ENCODE measurements at places on chromosomes 3 and 15.

GRCh38 chr3:155435821-155436220 lies 142.3 kb upstream of the STRIT1 start:
- no peak for DNase-seq

DNA sequence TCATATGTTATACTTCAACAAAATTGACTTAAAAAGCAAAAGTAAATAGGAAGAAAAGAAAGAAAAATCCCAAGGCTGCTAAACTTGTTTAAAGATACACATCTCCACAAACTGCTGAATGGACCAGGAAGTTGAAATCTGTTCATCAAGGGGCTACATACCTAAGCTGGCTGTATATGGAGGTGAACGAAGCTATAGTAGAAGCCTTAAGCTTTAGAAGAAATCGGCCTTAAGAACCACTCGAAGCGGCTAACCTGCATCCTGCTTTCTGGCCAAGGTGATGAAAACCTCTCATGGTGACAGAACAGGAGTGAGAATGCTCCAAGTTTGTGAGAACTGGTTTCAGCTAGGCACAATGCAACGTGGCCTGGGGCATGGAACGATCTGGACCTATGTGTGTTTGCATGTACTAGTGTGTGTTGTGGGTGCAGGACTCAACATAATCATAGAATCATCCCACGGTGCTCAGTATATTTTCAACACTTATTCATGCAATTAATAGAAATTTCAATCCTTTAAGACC lies 31.3 kb upstream of the SPTBN5 start:
- DNase-seq: no peak

DNA sequence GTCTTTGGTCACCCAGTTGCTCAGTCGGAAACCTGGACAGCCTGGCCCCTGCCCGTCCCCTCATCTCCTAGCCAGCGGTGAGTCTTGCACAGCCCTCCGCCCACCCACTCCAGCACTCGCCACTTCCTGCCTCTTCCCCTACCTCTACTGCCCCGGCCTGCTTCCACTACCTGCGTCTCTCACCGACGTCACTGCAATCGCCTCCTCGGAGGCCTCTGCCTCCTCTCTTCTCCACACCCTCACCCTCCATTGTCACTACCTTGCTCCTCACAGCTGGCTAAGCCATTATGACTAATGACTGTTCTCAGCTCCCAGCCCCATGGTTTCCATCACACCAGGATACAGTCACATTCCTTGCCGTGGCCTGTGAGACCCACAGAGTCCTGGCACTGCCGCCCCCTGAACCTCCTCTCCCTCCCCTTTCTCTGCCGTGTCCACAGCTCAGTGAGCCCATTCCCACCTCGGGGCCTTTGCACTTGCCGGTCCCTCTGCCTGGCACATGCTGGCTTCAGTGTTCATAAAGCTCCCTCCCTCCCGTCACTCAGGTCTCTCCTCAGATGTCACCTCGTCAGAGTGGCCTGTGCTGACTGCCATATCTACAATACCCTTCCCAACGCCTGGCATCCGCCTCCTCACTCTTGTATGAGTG lies 104.8 kb downstream of the FBLN2 start:
- no peak for DNase-seq

DNA sequence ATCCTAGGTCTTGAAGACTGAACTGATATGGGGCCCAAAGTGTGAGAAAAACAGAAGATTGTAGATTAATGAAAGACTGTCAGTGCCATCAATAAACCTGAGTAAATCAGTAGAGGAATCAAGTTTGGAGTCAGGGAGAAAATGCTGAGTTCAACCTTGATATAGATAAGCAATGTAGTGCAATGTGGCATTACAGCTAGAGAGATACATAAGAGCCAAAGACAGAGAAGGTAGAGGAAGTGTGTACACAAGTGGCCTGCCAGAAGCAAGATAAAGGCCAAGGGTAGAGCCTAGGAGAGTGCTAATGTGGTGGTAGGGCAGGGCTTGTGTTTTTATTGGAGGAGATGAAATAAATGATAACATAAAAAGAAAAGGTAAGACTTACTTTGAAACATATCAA lies 26.0 kb upstream of the EID1 start:
- no peak for DNase-seq

DNA sequence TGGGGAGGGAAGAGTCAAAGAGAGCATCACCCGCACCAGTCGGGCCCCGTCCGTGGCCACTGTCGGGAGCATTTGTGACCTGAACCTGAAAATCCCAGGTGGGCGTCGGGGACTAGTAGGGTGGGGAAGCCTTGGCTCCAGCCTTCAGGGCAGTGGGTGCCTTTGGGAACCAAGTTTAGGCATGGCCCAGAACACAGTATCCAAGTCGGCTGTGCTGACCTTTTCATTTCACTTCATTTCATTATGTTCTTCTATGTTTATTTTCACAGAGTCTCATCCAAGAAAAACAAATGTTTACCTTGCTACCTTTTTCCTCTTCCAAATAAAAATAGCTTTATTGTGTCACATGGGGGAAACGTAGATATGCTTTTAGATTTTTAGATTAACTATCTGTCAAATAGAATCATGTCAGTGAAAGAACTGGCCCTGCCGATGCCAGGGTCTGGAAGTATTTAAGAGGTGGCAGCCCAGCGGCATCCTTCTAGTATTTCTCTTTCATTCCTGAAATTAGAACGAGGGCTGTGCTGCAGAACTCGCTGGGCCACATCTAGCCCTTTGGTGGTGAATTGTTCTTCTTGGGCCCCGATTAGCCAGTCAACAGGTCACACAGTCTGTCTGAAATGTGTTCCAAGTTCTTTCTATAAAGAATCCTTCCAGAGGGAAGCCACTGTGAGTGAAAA lies 60.5 kb downstream of the DNASE1L3 start:
- DNase-seq: no peak

DNA sequence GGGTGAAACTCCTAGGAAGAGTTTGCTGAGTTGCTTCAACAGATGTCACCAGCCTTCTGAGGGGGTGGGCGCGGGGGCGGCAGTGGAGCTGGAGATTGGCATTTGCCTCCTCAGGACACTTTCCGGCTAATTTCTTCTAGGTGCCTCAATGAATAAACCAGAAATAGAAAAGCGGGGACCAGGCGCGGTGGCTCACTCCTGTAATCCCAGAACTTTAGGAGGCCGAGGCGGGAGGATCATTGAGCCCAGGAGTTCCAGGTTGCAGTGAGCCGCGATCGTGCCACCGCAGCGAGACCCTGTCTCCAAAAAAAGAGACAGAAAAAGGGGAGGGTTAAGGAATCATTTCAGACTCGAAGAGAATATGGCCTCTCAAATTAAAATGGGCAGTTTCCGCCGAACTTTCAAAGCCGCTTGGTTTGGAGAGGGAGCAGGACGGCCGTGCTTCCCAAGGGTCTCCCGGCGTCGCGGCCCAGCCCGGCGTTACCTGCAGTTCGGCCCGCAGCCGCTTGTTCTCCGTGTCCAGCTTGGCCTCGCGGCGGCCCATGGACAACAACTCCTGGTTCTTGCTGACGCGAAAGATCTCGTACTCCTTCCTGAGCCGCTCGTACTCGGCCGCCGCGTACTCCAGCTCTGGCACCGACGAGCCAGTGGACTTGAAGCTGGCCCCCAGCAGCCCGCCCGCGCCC lies 587 bp downstream of the NPHP3 start:
- DNase-seq: peak; percentile 57

DNA sequence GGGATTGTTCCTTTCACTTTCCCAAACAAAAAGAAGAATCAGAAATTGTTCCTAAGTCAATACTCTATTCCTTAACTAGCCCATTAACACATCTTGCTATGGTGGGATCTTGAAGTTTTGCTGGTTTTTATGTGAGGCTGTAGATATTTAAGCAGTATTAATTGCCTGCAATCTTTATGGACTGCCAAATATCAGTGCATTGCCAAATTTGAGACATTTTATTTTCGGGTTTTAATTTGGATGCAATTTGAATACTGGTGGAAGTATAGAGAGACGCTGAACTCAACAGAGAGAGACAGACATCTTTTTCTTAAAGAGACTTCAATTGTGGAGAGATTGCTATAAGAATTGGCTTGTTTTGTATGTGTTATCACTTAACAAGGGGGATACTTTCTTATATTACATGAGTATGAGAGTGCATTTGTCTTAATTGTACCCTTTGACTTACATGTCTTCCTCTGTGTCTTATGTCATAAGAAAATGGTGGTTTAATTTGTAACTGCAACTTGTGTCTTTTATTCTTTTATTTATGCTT lies 10.0 kb downstream of the CADM2 start:
- DNase-seq: no peak

DNA sequence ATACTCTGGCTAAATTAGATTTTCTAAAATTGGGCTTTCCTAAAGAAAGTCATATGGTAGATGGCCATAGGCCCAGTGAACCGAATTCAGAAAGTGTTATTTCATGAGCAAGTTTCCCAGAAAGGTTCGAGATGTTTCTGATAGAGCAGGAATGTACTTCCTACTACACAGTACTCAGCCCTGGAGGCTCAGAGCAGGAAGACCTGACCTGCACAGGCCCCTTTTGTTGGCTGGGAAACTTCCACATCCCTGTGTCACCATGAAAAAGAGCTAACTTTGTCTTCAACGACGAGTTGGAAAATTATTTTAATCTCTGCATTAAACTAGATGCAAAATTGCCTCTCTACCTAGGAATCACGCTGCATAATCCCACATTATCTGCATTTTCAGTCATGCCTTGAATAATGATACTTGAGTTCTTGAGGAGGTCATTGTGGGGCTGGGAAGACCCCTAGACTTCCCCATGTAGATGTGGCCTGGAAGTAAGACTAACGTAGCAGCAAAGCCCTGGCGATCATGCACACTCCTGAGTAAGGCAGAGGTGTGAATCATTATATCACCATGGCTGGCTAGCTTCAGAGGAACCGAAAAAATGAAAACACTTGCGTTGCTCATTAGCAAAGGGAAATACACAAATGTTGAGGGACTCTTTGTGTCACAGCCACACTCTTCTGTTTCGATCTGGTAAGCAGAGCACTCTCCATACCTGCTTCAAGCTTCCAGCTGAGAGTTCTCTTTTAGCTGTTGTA lies 47.1 kb downstream of the CMTM7 start:
- no peak for DNase-seq

- no peak for DNase-seq
Observed at GRCh38 chr3:47782446-47783308, 984 bp upstream of the SMARCC1 start.

- DNase-seq: no peak
Observed at GRCh38 chr3:106204160-106204868, 335.5 kb upstream of the CBLB start.

DNA sequence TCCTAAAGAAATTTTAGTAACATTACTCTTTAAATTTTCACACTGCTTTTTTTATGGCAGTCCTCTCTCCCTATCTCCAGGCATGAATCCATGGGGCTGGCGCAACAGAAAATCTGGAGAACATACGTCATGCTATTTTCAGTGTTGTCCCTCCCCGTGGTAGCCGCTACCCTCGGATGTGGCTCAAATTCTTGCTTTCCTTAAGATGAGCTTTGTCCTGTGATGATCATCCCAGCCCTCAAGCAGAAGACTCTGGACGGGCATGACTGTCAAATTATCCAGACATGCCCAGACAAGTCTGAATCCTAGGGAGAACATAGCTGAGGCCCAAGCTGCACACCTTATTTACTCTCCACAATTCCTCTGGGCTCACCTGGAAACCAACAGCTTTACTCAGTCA lies 49.1 kb downstream of the FMN1 start:
- no peak for DNase-seq

GRCh38 chr3:16849229-16849628 lies 35.5 kb upstream of the PLCL2 start:
- peak; percentile 25 for DNase-seq

DNA sequence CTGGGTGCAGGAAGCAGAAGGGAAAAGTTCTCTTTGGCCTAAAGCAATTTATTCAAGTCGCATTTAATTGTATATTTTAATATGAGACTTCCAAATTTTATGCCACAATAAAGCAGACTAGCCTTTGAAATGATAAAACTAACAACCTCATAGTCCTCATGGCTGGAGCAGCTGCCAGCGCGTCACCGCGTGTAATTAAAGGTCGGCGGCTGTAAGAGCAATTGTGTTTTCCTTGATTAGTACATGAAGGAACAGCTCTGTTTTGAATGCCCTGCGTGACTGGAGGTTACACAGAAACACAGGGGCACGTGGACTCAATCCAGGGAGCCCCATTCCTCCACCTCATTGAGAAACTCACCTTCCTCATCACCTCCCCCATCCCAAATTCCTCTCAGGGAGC lies 10.1 kb upstream of the LRRC15 start:
- peak; percentile 51 for DNase-seq

DNA sequence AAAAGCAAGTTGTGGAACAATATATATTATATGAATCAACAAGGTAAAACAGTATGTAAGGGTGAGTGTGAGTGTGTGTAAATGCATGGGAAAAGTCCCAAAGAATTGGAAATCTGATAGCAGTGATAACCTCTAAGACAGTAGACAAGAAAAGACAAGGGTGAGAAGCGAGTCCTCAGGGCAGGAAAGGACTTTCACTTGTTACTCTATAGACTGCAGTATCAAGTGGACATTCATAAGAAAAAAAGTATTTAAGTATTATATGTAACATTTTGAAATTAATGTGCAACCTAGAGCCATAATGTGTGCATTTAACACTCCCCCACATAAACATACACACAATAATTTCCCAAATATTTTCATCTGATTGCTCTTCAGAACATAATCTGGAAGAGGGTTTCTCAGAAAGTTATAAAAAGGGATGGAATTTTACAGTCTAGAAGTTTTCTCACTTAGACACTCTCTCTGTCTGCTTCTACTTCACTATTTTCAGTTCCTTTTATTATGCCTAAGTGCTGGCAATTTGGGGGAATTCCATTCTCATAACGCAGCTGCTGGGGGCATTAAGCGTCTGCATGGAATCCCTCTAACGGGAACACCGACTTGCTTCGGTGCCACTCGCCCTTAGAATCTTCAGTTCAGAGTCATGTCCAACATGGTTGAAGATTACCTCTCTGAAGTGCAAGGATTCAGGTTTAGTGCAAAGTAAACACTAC lies 50.0 kb upstream of the CDIN1 start:
- DNase-seq: no peak

DNA sequence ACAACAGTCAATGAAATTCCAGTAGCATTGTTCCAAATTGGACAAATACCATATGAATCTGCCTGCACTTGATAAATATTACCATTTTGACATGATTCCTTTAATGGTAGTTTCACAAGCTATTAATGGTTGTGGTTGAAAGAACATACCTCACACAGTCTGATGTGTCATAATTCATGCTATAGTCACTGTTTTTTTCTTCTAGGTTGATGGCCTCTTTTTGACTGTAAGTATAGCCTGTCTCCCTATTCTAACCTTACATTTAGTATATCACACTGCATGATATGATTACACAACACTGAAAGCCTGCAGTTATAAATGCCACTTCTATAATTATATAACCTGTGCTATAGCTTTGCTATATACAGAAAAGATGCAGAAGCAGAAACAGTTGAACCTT lies 834.1 kb downstream of the NSUN3 start:
- DNase-seq: no peak

GRCh38 chr3:106809623-106810299 lies 567.5 kb upstream of the CCDC54 start:
- peak; percentile 89 for DNase-seq

DNA sequence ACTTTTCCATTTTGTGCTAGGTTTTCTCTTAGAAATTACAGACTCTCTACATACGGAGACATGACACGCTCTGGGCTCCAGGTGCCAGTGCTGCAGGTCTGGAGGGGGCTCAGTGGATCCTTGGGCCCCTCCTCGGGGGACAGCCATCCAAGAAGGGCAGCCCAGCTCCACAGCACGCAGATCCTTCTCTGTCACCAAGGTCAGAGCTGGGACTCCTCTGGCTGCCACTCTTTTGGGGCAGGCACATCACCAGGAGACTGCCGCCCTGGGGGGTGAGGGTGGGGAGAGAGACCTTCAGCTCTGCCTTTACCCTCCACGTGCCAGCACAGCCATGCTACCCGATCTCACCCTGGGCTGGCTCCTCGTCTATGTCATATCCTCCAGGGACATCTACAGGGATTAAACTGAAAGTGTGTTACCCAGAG lies 65.6 kb downstream of the ATP10A start:
- DNase-seq: no peak

Data from NCI-H1105 (cell line).